ENCODE measurements at places on chromosomes 6 and 20.

- no peak for DNase-seq
Measured at GRCh38 chr20:58950603-58951002, 30.5 kb upstream of the NELFCD start.

GRCh38 chr20:2476742-2477615 is 6.4 kb upstream of the SNRPB start:
- DNase-seq, result no peak

GRCh38 chr6:84801250-84801649 is 36.9 kb upstream of the TBX18 start:
- no peak for DNase-seq

DNA sequence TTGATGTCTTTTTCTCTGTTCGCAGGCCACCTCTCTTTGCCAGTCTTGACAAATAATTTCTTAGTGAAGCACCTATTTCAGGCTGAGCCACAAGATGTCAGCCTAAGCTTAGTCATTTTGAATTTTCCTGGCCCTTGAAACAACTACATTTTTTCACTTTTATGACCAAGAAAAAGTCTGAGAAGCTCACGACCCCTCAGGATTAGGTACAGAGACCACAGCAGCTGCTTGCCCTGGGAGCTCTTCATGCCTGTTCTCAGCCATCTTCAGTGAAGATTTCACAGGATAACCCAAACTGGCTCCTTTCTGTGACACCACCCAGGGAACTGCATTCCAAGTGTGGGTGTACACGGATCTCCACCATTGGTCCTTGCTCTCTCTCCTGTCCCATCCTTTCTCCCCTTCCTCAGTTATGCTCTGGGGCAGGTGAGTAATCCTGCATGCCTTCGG is 38.4 kb upstream of the SPTLC3 start:
- DNase-seq, result no peak

- DNase-seq, result no peak
Measured at GRCh38 chr6:109672839-109673238, 18.2 kb downstream of the AK9 start.

GRCh38 chr20:33099843-33100538 is 20.5 kb downstream of the BPIFB4 start:
- no peak for DNase-seq

DNA sequence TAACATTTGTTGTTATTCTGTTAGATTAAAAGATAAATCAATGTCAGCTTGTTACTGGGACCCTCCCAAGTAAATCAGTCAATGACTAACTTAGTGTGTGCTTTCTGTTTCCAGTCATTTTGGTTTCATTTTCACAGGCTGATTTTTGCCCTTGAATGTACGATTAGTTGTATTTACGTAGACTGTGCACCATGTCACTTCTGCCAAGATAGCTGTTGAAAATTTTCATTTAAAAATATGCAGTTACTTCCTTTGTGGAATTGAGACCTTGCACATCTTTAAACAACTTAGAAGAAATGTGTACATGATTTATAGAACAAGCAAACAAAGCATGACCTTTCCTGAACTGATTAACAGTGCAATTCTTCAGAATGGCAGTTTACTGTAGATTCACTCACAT is 944.8 kb upstream of the CITED2 start:
- no peak for DNase-seq

DNA sequence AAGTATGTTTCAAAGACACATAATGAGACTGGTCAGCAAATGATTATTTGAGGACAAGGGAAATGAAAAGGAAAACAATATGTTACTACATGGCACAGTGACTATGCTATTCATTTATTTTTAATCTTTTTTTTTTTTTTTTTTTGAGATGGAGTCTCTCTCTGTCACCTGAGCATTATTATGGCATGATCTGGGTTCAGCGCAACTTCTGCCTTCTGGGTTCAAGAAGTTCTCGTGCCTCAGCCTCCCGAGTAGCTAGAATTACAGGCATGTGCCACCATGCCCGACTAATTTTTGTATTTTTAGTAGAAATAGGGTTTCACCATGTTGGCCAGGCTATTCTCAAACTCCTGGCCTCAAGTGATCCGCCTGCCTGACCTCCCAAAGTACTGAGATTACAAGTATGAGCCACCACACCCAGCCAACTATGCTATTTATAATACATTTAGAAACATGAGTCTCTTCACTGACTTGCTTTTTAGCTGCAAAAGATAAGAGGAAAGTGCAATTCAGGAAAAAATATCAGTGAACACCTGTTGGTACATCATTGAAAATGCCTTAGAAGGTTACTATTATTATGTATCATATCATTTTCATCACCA is 3.4 kb downstream of the CALHM4 start:
- DNase-seq, result no peak

DNA sequence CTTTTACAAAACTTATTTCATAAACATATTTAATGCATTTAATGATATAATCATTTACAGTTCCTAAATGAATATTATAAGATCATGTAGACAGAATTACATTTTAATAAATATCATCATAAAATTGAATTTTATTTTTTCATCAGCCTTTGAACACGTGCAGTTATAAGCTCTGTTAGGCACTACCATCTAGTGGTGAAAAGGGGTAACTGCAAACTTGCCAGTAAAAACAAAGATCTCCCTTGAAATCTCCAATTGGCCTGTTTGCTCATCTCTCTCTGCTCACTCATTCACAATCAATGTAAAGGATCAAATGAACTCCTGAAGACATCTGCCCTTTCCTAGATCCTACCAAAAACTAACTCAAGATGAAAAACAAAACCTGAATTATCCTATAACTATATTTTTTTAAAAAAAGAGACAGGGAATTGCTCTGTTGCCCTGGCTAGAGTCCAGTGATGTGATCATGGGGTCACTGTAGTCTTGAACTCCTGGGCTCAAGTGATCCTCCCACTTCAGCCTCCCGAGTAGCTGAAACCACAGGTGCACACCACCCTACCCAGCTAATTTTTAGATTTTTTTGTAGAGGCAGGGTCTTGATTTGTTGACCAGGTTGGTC is 31.7 kb downstream of the SAMHD1 start:
- DNase-seq, result no peak

- no peak for DNase-seq
Measured at GRCh38 chr6:37104824-37105147, 65.2 kb upstream of the PIM1 start.

All from activated naive CD4-positive, alpha-beta T cell (primary cell).